Activated T-helper 17 cell treated with anti-CD3 and anti-CD28 coated beads, Interleukin-2, amount 50 U/mL, for 72 hours (primary cell): ENCODE measurements at places on chromosomes 16 and 17. TPM values are rescaled to one million over a fixed set of nuclear protein-coding genes. Genes with fewer than 3 reads are reported as not detected.

UQCRC2 gene
- total RNA-seq: 322 TPM

CPSF4L gene
- total RNA-seq: not detected

CA5A gene
- not detected for total RNA-seq

MRPS7 gene
- 53.6 TPM for total RNA-seq

FN3KRP gene
- 47.4 TPM for total RNA-seq

NFATC3 gene
- 78.1 TPM for total RNA-seq

HSD3B7 gene
- total RNA-seq: 8.8 TPM

ZNF469 gene
- total RNA-seq: 0.30 TPM

QRICH2 gene
- total RNA-seq: 2.1 TPM

PPP1R27 gene
- not detected for total RNA-seq

IGF2BP1 gene
- not detected for total RNA-seq

PIK3R5 gene
- total RNA-seq: 78.6 TPM

HIC1 gene
- total RNA-seq: 24.4 TPM

SCARF1 gene
- 5.7 TPM for total RNA-seq

PSMB3 gene
- total RNA-seq: 235 TPM

TUBB3 gene
- total RNA-seq: 9.7 TPM
